ENCODE measurements at places on chromosomes 5 and 9.

DNA sequence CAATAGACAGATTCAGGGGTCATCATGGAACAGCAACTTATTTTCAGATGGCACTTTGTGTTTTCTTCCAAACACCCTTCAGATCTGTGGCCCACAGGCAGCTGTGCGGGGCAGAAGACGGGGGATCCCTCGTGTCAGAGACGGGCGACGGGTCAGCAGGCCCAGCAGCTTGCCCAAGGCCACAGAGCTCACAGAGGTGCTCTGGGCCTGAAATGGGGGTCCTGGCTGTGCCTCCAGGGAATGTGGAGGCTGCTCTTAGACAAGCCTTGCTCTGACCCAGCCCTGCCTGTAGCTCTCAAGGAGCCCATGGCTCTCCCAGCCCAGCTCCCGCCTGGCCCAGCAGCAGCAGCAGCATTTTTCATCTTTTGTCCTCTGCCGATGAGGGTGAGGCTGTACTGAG is 40.9 kb upstream of the SARDH start:
- DNase-seq = no peak

- DNase-seq = no peak
These were observed 45.2 kb upstream of the FYB1 start for GRCh38 chr5:39264528-39264927.

GRCh38 chr9:74771672-74772071 is 116.0 kb downstream of the TRPM6 start:
- no peak for DNase-seq

DNA sequence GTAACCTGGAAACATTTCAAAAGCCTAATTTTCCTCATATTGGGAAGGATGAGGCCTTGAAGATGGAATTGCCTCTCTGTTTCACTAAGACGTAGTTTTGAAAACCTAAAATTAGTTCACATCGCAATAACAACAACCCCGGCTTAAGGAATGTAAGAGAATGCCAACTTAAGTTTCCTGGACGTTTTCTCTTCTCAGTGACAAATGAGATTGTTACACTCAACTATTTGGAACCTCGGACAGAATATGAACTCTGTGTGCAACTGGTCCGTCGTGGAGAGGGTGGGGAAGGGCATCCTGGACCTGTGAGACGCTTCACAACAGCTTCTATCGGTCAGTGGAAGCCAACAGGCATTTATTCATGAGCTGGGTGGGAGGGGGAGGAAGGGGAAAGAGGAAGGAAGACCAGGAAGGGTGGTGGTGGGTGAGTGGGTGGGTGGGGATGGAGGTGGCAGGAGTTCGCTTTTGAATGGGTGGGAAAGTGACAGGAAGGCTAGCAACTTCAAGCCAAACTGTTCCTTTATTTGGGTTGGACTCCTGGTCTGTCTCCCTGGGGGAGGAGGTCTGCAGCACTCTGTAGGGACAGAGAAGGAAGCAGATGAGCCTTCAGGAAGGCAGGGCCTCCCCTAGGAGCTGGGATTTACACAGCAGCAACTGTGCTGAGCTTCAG is 83.4 kb downstream of the TEK start:
- no peak for DNase-seq

DNA sequence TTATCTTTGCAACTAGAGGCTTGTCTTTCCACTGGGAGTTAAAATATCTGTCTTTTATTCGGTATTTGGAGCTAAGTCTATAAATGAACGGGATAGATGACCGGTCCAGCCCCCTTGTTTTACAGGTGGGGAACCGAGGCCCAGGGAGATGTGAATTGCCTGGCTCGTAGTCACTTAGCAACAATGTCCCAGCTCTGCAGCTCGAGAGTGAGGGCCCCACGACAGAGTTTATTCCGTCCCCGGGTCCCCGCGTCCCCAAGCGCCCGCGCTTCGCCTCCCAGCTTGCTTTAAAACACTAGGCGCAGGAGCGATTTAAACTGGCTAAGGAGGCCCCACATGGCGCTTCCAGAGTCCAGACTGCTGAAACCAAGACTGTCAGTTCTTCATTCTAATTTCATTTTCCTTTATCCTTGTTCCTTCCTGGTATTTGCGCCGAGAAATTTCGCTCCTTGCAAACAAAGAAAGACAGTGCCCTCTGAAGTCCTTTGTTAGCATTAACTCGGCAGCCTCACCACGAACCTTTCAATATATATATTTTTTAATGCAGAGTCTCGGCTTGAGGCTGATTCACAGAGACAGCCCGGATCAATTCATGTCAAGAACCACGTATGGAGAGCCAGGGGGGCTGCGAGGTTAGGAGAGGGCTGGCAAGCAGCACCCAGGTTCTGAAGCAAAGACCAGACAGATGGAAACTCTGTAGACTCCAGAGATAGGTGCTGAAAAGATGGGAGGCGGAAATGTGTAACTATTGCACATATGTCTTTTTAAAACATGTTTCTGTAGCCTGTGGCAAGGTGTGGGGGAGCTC is 1.4 kb upstream of the ENC1 start:
- no peak for DNase-seq

- no peak for DNase-seq
These were observed 17.7 kb downstream of the RAD1 start for GRCh38 chr5:34897646-34898045.

GRCh38 chr9:115998666-115999065 is 154.9 kb upstream of the PAPPA start:
- DNase-seq = no peak

- no peak for DNase-seq
These were observed 11.1 kb upstream of the SHOC1 start for GRCh38 chr9:111805830-111806241.

DNA sequence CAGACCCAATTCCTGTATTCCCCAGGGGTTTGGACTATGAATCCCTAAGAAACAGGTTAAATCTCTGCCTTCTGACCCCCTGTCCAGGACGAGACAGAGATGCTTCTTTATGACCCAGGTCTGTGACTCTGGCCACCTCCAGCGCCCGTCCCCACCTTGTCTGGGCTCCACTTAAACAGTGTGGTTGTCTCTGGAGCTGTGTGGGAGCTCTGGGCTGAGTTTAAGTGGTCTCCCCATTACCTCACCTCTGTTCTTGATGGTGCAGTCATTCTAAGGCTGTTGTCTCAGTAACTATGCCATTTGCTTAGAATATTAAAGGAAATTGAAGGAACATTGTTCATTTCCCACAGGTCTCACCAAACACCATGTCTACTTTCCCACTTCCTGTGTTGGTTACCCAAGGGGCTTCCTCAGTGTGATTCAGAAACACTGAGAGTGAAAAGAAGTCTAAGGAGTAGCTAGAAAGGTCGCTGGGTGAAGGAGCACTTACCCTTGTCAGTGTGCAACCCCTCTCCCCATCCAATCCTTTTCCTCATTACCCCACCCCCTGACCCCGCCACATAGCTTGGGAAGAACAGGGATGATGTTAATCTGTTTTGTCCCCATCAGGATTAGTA is 127.8 kb upstream of the CKMT2 start:
- DNase-seq = no peak

- DNase-seq = no peak
These were observed 34.3 kb upstream of the NR3C1 start for GRCh38 chr5:143437666-143438273.

DNA sequence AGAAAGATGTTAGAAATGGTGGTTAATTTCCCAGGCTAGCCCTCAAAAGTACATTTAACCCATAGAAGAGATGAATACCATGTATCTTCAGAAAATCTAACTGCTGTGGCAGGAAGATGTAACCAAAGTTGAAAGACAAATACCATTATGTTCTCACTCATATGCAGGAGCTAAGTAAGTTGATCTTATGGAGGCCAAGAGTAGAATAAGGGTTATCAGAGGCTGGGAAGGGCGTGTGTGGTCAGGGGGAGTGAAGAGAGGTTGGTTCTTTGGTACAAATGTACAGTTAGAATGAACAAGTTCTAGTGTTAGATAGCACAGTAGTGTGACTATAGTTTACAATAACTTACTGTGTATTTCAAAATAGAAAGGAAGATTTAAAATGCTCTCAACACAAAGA is 61.7 kb downstream of the CDC14B start:
- DNase-seq = no peak

GRCh38 chr9:13719446-13719845 is 440.0 kb upstream of the MPDZ start:
- DNase-seq = no peak

DNA sequence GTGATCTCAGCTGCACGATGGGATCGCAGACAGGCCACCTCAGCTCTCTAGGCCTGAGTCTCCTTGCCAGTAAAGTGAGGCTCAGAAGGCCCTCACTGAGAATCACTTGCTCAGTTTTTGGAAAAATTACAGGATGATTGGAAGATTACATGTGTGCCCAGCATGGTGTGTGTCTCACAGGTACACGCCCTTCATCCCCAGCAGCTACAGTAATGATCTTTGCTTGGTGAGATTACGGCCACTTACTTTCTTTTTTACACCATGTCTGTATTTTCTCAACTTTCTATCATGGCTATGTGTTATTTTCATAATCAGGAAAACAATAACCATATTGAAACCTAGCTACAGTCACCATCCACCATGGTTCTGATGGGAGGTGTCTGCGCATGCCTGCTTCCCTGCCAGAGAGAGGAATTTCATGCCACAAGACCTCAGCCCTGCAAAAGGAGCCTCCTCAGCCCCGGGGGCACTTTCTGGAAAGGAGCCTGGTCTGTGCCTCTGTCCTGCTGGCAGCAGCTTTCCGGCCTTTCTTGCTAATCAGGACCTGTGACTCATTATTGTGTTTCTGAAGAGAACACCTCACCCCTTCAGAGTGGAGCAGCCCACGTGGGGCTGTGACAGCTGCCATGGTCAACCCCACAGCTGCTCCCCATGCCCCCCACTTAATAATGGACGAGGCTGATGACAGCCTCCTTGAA is 64.2 kb upstream of the OLFM1 start:
- no peak for DNase-seq

GRCh38 chr5:92435781-92436180 is 1052.7 kb upstream of the ARRDC3 start:
- no peak for DNase-seq

- DNase-seq = no peak
These were observed 508.8 kb downstream of the PSAT1 start for GRCh38 chr9:78805771-78806170.

DNA sequence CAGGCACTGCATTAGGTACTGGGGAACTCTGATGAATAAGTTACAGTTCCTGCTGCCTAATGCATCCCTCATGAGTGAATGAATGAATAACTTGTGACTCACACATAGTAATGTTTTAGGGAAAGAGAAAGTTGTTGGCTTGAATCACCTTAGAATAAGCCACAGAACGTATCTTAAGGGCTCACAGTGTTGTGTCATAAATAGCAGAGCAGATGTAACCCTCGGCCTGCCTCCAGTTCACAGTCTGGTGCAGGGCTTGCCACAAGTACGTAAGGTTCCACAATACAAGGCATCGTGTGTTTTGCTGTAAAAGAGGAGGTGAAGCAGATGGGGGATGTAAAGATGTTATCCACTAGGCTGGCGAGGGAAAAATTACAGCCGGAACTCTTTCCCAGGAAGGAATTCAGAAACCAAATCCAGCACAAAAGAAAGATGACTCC is 218.7 kb downstream of the TRPM3 start:
- no peak for DNase-seq

DNA sequence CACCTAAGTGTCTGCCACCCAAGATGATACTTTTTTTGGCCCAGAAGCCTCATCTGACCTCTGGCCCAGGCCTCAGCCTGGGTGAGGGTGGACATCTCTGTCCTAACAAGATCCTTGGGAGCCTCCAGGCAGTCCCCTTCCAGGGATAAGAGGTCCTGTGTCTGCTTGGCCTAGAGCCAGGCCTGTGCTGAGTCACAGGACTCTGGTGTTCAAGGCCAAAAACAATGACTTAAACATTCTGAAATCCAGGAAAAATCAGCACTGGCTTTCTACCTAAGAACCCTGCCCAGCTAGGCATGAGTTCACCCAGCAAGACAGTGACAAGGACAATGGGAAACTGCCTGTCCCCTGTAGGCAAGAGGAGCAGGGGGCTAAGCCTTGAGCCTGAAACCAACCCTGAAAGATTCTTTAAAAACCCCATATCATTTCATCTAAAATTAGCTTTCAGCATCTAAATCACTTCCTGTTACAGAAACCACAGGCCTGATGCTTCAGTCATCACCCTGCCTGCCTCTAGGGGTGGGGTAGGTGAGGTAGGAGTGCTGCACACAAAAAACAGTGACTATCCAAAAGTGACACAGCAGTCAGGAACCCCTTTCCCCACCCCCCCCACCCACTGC is 29.9 kb downstream of the CSF2 start:
- peak; percentile 63 for DNase-seq

GRCh38 chr5:38029397-38030065 is 189.7 kb upstream of the GDNF start:
- no peak for DNase-seq

DNA sequence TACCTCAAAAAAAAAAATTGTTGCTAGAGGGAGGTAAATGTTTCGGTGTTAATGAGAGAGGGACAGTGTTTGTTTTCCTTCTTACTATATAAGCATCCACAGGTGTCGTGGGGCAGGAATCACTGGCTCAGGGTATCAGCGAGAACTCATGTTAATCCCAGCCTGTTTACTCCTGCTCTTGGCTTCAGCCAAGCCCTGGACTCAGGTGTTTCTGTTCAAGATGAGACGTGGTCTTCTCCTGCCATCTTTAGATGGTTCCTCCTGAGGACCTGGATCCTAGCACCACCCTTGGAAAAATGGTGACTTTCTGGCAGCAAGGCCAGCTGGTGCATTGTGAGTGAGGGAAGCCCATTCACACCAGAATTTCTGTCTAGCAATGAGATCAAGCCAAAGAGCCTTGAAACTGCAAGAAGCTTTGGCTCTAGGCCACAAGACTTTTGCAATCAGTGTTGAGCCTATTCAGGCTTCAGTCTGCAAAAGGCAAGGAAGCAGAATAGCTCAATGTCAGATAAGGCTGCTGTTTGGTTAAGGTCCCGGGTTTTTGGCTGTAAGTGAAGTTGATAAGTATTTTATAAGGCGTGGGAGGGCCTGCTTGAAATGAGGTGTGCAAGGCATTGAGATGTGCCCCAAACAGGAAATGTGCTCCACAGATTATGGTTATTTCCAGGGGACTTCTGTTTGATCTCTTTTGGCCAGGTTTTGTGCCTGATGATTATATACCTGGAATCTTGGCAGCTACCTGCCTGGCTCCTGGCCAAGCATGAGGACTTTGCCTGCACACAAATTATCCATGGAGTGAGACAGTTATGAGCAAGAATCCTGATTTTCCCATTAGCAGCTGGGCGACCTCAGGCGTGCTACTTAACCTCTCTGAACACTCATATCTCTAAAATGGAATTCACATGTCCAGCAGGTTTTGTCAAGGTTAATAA is 99.8 kb downstream of the TENT4A start:
- no peak for DNase-seq

DNA sequence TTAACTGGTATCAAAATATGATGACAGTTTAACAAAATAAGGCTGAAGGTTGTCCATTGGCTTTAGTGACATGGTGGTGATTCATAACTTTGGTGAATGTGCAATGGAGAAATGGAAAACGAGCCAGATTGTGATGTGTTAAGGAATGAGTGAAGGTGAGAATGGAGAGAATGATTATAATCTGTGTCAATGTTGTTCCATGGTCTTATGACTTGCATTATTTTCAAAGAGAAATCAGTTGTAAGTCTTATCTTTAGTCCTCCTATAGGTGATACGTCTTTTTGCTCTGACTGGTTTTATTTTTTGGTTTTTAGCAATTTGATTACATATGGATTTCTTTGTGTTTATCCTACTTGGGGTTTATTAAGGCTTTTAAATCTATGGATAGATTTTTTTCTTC is 12.7 kb downstream of the OR1L6 start:
- DNase-seq = no peak

- DNase-seq = no peak
These were observed 27.7 kb downstream of the PTCD2 start for GRCh38 chr5:72347801-72348308.

GRCh38 chr5:67031057-67031443 is 165.5 kb downstream of the CD180 start:
- DNase-seq = no peak

- DNase-seq = no peak
These were observed 42.6 kb downstream of the HACD4 start for GRCh38 chr9:20988671-20989315.
